COLO829 (cell line): ENCODE measurements at places on chromosomes 2 and 18.

DNA sequence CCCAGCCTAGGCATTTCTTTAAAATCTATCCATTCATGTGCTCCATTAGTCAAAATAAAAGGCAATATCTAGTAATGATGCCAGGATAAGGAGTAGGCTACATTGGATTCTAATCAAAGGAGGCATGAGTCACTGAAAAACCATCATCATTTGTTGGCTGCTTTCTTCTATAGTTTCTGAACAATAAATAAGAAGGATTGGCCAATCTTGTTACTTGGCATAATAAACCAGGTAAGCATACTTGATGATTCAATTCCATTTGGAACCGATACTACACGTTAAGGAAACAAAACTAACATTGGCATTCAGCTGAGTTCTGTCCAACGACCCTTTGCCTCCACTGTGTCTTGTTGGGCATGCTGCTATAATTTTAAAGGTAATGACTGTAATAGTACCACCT is 27.2 kb downstream of the ATP8B1 start:
- no peak for DNase-seq

- DNase-seq = peak; percentile 10
These were observed 45.4 kb downstream of the TTN start for GRCh38 chr2:178761759-178762371.

DNA sequence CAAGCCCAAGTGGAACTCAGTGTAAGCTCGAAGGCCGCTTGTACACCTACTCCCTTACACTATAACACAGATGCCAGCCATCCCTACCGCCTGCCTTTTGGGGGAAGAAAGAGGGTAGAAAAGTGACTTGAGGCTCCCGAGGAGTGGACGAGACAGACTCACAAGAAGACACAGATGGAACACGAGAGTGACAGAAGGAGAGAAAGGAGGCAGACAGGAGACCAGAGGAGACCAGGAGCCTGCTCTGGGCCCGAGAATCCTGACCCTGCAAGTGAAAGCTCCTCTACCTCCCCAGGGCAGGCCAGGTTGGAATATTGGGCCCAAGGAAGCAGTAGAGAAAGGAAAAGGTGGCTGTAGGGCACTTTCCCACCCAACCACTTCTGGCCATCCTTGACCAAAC is 23.4 kb upstream of the TNS1 start:
- no peak for DNase-seq

DNA sequence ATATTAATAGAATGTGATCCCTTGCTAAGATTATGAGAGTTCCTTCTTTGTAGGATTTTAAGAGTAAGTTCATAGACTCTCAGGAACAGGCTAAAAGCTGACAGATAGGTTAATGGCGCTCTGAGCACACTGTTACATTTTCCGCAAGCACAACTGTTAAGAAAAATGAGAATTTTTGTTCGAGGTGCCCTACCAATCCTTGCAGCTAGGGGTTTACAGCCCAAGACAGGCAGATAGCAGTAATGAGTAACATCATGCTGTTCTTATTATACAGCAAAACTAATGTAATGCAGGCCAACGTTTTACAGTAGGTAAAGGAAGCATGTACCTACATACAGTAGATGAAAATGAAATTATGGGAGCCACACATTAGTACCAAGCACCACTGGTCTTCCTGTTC is 11.2 kb upstream of the BOD1L2 start:
- DNase-seq = no peak

DNA sequence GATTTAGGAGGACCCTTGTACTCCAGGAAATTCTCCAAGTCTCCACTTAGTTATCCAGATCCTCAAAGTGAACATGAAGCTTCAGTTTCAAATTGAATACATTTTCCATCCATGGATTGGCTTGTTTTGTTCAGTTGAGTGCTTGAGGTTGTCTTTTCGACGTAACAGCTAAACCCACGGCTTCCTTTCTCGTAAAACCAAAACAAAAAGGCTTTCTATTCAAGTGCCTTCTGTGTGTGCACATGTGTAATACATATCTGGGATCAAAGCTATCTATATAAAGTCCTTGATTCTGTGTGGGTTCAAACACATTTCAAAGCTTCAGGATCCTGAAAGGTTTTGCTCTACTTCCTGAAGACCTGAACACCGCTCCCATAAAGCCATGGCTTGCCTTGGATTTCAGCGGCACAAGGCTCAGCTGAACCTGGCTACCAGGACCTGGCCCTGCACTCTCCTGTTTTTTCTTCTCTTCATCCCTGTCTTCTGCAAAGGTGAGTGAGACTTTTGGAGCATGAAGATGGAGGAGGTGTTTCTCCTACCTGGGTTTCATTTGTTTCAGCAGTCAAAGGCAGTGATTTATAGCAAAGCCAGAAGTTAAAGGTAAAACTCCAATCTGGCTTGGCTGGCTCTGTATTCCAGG is at the start of gene CTLA4:
Gene CTLA4 (plus strand): TSS at position 211 of the 640 bp plus-strand sequence. CDS start 172 bp downstream, at position 383.
- peak; percentile 36 for DNase-seq

DNA sequence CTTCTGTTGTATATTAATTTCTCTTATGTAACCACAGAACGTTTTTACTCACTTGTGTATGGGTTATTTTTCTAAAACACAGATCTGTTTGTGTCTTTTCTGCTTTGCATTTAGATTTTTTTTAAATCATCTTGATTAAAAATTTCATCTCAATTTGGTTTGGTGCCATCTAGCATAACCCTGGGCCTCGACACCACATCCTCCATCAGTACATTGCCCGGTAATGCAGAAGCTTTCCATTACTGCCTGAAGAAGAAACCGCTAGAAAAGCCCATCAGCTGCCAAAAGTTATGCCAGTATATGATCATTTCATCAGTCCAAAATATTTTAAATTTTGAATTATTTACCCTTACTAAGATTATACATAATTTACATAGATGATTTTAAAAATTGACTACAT is 26.2 kb downstream of the MAPRE2 start:
- DNase-seq = no peak

- DNase-seq = no peak
These were observed 2.3 kb downstream of the SLC3A1 start for GRCh38 chr2:44277541-44277940.

GRCh38 chr2:174606336-174606735 is 8.7 kb upstream of the WIPF1 start:
- peak; percentile 47 for DNase-seq

GRCh38 chr2:24342110-24342910 is 18.0 kb downstream of the ITSN2 start:
- DNase-seq = no peak

- DNase-seq = peak; percentile 89
These were observed 98.7 kb downstream of the PLB1 start for GRCh38 chr2:28594332-28595108.

DNA sequence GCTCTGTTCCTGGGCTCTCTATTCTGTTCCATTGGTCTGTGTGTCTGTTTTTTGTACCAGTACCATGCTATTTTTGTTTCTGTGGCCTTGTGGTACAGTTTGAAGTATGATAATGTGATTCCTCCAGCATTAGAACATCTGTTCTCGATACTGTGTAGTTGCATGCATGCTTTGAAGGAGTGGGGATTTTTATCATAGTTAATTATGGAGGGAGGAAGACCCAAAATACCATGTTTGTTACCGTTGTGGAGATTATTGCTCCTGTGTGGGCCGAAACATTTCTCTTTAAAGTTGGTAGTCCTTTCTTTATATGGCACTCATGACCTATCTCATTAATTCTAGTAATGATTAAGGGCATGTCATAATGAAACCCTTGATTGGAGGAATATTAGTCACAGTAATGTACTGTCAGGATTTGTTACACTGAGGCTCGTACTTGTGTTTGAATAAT is 87.6 kb downstream of the TTC27 start:
- peak; percentile 25 for DNase-seq

DNA sequence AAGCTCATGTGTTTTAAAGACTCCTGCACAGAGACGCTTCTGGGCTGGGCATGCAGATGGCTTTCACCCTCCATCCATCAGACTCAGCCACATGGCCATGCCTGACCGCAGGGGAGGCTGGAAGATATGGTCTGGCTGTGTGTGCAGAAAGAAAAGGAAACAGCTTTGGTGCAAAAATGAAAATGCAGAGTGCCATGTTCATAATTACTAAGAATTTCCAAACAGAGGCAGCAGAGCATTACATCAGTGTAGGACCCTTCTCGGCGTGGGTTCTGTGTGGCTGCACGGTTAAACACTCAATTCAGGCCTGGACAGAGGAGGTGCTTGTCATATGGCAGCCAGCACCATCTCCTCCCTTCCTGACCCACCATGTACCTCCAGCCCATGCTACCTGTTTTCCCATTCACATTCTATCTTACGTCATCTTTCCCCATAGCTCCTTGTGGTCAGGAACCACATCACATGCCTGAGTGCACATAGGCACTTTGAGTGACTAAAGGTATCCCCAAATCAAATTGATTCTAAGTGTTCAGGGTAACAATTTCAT is 200.3 kb upstream of the ID2 start:
- no peak for DNase-seq

DNA sequence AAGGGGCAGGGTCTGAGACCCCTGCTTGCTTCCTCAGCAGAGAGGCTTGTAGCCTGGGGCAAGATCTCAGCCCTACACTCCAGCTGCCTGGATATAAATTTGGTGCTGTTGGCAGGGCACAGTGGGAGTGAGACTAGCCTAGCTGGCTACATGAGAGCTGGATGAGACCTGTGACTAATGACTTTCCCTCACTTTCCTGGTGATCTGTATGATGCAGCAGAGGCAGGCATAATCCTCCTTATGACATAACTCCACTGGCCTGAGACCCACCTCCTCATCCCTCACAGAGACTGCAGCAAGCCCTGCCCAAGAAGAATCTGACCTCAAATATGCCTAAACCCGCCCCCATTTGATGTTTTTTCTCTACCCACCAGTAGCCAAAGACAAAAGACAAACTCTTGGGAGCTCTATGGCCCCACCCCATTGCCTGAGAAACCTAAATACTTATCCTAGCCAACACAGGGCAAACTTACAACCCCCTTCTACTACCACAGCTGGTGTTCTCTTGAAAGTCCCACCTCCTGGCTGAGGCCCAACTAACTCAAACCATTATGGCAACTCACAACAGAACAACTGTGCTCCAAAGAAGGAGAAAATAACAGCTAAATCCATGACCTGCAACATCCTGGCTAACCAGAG is 102.7 kb downstream of the NR4A2 start:
- no peak for DNase-seq

DNA sequence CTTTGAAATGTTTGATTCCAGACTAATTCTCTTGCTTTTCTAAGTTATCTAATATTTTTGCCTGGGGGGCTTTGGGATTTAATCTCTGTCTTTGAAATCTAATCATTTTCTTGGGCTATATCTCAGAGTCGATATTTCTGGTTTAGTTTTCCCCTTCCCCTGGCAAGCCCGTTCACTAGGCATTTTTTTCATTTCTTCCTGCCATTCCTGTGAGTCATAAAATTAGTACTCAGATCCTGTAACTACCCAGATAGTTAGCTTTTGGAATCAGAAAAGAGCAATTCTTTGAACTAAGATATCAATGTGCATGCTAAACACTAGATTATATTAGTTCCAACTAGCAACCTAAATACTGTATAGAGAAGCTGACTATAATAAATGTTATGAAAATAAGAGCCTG is 29.4 kb upstream of the RNF149 start:
- DNase-seq = no peak

- no peak for DNase-seq
These were observed 36.3 kb downstream of the OSGEPL1 start for GRCh38 chr2:189726271-189726670.

DNA sequence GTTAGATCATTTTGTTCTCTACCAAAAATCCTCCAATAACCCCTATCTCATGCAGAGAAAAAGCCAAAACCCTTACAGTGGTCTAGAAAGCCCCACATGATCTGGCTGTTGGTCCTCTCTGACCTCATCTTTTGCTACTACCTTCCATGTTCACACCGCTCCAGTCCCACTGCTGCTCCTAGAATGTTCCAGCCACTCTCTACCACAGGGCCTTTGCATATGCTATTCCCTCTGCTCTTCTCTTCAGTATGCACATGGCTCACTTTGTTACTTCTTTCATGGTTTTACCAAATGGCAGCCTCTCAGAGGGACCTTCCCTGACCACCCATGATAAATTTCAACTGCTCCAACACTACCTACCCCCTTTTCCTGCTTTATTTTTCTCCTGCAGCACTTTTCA is 193.5 kb upstream of the CCDC150 start:
- DNase-seq = no peak

DNA sequence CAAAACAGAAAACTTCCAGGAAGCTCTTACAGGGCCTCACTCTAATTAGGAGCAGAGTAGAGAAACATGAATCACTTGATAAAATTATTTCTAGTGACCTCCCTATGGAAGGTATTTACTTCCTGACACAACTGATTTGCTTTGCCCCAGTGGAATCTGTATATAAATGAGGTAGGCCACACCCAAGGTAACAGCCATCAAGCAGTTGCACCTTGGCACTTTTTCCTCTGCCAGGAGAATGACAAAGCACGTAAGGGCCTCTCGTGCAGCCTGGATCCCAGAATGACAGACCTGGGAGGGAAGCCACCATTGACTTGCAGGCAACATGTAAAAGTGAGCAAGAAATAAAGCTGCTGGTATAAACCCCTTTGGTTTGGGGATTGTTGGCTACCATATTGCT is 620.0 kb upstream of the SLC39A10 start:
- no peak for DNase-seq

GRCh38 chr2:219388907-219389156 is 1.1 kb upstream of the DNPEP start:
- DNase-seq = no peak

- DNase-seq = no peak
These were observed 34.4 kb upstream of the PARD3B start for GRCh38 chr2:204510709-204511420.

- no peak for DNase-seq
These were observed 8.8 kb downstream of the EVX2 start for GRCh38 chr2:176074919-176075425.

GRCh38 chr2:197121255-197121654 is 189.3 kb downstream of the ANKRD44 start:
- DNase-seq = no peak

DNA sequence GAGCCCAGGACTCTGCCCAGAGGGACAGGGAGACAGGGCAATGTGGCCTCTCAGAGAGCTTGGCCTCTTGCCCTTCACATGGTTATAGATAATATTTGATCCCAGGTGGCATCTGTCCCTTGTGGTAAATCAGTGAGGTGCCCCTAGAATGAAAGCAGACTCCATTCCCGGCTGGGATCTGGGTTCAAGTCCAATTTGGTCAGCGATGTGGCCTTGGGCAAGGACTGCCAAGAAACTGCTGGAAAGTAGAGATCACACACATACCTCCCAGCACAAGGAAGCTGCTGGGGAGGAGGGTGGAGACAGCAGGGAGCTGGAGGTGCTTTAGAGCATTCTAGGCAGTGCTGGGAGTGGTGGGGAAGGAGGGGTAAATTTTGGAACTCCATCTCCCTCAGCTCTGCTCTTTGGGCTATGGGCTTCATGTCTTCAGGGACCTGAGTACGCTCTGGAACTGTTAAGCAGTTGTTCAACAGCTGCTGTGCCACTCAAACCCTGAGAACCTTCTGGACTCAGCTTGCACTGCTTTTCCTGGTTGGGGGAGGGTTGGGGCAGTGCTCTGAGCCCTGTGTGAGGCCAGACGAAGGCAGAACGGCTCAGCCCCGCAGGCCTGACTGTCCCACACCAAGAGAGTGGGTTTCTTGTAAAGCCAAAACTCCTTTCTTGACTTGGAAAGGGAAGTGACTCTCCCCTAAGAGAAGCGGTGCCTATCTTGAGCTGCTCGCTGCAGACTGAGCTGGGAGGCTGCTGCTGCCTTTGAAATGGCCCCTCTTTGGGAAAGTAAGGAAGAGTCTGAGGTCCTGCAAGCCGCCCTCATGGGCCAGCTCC is 23.0 kb downstream of the INPP5D start:
- no peak for DNase-seq
